Esophagus squamous epithelium (tissue), 5 donors: ENCODE measurements at places on chromosomes 11 and 22.

DNA sequence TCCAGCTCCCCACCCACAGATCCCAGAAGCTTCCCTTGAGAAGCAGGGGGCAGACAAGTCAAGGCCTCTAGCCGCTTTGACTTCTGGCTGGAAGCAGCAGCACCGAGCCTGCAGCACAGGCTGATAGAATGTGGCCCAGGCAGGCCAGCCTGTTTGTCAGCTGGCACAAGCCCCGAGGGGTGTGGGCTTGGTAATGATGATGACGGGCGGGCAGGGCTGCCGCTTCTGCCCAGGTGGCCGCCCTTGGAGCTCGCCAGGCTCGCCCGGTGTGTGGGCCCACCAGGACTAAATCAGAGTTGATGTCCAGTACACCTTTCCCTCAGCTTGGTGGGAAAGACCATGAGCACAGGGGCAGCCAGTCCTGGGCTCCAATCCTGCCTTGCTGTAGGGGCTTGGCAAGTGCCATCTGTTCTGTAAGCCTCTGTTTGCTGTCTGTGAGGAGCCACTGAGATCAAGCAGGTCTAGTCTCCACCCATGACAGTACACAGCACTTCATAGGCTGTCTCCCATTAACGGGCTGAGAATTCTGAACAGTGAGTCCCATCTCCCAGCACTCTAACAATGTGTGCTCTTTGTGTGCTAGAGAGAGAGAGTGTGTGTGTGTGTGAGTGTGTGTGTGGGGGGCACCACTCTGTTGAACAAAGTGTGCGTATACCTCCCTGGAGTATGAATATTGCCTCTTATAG lies 26.8 kb downstream of the MICAL2 start:
- DNase-seq = no peak

DNA sequence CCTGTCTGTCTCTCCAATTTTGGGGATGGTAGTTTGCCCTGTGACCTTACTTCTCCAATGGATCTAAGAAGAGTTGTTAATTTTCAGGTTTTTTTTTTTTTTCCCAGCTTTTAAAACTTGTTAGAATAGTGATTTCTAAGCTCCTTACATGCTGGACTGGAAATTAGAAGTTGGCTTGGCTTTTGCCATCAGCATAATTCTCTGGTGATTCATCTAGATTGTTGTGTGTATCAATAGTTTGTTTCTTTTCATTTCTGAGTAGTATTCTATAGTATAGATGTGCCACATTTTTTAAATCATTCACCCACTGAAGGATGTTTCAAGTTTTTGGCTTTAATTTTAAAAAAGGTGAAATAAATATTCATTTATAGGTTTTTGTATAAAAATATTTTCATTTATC lies 51.4 kb downstream of the ADAMTS15 start:
- DNase-seq = no peak

DNA sequence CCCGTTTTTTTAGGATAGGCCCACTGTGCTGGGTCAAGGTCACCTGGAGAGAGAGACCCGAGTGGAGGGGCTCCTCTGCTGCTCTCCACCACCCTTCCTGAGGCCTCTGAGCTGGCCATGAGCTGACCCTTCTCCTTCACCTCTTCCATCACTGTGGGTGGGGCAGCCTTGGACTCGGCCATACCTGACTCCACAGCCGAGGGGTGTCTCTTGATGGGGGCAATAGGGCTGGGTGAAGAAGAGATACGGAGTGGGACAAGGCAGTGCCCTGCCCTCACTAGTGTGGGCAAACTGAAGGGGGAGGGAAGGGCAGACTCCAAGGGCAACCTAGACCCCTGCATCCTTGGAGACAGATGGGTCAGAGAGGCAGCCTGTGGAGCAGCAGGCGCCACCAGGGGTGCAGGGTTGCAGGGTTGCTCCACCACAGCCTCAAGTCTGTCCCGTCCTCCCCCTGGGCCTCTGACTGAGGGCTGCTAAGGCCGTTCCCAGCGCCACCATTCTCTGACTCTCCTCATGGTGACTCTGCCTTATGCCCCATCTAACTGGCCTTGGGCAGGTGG lies 20.1 kb upstream of the NECTIN1 start:
- DNase-seq = no peak

DNA sequence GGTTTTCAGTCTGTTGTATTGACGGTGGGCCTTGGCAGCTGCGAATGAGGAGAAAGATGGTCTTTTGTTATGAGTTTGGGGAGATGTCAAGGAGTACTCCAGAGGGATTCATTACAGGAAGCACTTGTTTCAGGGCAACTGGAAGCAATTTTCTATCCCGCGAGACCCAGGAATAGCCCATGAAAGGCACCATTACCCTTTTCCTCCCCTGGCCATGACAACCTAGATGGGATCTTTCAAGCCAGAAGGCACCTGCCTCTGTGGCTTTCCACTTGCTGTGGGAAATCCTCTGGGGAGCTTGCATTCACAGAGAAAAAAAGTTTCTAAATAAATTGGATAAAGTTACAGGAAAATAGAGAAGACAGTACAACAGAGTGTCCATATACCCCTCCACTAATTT lies 2.7 kb downstream of the ZNF215 start:
- no peak for DNase-seq

GRCh38 chr11:35748644-35749043 lies 86.1 kb downstream of the TRIM44 start:
- DNase-seq = no peak

- no peak for DNase-seq
Observed at GRCh38 chr11:114277637-114278341, 18.4 kb upstream of the NNMT start.

GRCh38 chr11:30322191-30322590 lies 713 bp upstream of the ARL14EP start:
- no peak for DNase-seq

DNA sequence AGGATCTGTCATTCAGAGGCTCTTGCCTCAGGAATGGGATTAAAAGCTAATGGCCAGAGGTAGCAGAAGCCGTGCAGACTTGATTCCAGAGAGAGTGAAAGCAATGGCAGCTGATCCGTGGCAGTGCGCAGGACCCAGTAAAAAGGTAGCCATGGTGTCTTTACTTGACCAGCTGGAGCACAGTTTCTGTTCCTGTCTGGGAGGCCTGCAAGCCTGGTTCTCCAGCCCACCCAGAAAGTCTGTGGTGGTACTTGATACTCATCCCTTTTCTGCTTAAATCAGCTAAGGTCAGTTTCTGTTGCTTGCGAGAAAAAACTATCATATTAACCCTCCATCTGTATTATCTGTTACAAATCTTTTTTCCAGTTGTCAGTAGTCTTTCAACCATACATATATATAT lies 86.7 kb downstream of the RPS6KA4 start:
- no peak for DNase-seq

DNA sequence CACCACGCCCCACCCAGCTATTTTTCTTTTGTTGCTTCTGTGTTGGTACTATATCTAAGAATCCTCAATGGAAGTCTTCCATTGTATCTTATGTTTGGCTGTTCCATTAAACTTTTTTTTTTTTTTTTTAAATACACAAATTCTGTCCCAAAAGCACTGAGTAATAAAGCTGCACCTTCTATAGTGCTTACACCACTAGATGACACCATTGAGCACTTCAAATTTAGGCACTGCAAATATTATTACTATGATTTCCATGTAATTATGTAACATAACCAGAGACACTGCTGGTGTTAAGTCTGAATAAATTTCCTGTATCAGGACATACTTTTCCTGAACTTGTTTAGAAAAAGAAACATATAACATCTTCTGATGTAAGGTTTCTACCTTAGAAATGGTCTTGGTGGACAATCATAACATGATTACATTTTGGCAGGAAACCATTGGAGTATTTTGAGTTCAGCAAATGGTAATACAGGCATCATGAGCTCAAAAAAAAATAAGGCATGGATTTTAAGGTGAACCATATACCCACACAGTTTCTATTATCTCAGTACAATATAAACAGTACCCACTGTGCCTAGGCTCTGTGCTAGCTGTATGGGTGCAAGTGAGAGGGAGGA lies 110.5 kb downstream of the ATG16L2 start:
- no peak for DNase-seq

- no peak for DNase-seq
Observed at GRCh38 chr22:37983860-37984791, at the start of gene SOX10. Gene SOX10 (minus strand): TSS chr22:37984555. CDS start chr22:37983784, 771 bp downstream.

DNA sequence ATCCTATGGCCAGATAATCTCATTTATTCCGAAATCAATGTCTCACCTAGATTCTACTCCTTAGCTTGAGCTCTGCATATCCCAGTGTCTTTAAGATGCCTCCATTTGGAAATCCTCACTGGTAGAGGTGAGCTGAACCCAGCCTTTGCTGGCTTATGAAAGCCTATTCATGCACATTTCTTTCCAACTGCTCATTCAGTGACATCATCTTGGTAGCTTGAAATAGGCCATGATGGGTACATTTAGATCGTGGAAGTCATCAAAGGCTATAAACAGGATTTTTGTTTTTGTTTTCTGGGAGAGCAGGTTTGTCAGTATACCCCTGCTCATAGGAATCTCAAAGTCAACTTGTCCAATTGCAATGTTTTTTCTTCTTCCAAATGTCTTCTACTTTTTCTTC lies 6.0 kb downstream of the NXPE1 start:
- DNase-seq = no peak

DNA sequence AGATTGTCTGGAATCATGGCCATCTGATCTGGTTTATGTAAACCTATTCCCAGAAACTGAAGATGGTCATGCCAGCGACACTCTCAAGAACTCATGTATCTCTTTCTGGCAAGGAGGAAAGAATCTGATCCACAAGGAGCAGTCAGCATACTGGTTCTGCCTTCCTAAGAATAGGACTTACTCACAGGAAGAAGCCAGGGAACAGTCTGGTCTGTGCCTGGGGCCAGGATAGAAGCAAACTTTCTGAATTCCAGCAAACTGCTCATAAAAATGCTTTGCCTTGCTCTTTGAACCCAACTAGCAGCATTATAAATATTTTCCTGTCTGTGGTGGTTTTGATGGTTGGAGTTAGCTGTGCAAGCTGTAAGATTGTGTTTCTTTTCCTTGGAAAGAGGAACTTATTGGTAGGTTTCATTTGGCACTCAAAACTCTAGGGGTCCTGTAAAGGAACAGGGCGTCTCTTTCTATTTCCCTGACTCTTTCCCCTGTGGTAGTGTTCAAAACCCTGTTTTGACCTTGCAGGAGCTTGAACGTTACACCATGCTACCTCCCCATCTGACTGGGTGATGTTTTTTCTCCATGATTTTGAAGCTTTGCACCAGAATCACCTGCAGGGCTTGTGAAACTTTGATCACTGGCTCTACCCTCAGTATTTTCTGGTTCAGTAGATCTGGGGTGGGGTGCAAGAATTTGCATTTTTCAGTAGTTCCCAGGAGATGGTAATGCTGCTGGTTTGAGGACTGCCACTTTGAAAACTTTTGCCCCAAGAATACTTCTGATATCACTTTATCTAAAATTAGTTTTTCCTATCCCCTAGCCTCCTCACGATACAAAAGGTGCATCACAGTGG lies 627.8 kb upstream of the ANO5 start:
- DNase-seq = no peak

- DNase-seq = no peak
Observed at GRCh38 chr11:35825386-35825785, 118.5 kb upstream of the LDLRAD3 start.
